NB4 (cell line): ENCODE measurements at places on chromosomes 1 and 21.

DNA sequence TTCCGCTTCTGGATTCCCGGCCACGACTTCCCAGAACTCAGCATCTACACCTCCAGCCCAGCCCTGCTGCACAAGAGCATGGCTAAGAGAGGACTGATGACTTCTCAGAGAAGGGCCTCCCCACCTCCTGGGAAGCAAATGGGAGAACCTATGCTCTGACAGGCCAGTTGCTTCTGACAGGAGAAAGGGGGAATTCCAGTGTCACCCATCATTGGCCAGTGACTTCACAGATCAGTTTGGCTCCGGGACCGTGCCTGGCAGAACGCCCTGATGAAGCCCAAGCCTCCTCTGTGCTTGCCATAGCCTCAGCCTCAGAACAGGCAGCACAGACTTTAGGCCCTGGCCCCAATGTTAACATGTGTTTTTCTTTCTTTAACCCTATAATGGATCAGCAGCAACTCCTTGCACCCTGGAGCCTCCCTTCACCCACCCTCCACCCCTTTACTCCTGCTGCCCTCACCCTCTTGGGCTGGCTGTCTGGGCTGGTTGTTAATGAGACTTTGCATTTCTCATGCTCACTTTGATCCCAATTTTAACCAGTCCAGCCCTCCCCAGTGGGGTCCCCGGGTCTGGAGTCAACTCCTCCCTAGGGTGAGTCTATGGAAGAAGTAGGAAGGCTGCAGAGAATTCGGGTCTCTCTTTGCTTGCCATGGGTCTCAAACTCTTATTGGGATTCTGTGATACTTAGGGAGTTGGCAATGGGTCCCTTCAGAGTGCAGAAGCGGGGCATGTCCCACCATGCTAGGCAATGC lies 42.7 kb upstream of the SLC30A1 start:
- no peak for DNase-seq

GRCh38 chr1:173255214-173255813 lies 48.2 kb upstream of the TNFSF4 start:
- DNase-seq, result peak; percentile 54

DNA sequence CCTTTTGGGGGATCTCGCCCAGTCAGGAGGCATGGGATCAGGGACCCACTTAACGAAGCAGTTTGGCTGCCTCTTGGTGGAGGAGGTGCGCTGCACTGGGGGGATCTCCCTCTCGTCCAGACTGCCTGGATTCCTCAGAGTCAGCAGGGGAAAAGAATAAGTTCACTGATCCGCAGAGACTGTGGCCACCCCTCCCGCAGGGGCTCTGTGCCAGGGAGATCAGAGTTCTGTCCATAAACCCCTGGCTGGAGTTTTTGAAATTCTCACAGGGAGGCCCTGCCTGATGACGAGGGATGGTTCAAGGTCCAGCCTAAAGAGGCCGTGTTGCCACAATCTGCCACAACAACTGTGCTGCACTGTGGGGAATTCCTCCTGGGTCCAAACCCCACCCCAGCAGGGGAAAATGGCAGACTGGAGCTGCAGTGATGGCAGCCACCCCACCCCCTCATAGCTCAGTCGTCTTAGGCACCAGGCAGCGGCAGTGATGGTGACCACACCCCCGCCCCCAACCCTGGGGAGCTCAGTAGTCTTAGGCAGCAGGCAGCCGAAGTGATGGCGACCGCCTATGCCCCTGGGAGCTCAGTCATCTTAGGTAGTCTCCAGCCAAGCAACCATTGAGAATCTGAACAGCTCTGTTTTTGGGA lies 273.8 kb upstream of the USP25 start:
- no peak for DNase-seq

- DNase-seq, result no peak
These were observed 56.2 kb downstream of the COL24A1 start for GRCh38 chr1:86100401-86100800.

- DNase-seq, result no peak
These were observed 114.8 kb downstream of the TYW3 start for GRCh38 chr1:74847715-74848114.

GRCh38 chr21:34602061-34602460 lies 12.9 kb downstream of the RCAN1 start:
- no peak for DNase-seq

- DNase-seq, result no peak
These were observed 27.8 kb downstream of the IGFN1 start for GRCh38 chr1:201218409-201218808.

GRCh38 chr1:67760030-67760821 lies 73.0 kb downstream of the GNG12 start:
- peak; percentile 52 for DNase-seq

- no peak for DNase-seq
These were observed 190.9 kb downstream of the NFIA start for GRCh38 chr1:61273167-61273705.

DNA sequence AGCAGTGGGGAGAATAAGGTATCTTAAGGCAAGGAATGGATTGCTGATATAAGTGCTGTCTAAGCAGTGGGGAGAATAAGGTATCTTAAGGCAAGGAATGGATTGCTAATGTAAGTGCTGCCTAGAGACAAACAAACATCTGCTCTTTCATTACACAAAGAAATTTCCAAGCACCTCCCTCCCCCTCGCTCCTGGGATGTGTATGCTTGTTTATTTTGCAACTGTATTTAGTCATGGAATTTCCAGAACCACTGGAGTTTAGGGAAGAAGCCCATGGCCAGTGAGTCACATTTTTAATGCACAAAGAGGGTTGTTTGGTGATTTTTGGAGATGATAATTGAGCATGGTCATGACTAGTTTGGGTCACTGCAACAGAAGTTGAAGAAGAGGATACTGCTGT lies 21.5 kb downstream of the PDPN start:
- no peak for DNase-seq

DNA sequence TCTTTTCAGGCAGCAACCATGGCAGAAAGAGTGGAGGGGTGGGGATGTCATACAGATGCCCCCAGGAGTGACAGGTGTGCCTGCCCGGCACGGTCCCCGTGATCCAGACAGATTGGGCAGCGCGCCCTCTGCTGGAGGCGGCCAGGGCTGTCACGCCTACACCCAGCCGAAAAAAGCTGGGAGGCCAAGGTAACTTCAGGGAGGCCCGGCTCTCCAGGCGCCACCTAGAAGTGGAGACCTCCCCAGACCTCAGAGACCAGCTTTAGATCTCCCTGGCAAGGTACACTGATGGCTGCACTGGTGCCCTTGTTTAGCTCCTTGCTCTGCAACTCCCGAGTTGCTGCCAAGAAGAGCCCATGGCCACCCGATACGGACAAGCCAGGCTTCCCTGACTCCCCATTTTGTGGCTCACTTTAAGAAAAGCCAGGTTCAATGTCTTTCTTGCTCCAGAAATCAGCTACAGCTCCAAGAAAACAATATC lies 6.6 kb downstream of the GOLT1A start:
- peak; percentile 42 for DNase-seq

DNA sequence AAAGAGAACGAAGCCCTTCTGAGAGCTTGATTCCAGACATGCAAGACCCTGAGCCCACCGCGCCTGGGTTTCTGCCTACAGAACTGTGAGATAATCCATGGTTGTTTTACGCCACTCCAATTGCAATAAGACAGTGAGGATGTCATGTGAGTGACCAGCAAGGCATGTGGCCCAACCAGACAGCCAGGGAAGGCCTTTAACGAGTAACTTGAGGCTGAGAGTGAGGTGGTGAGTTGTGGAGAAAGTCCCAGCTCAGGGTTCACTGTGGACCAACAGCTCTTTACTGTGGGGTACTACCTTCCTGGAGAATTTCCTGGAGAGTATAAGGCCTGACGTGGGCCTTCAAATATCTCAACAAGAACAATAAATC lies 153.9 kb downstream of the ETS2 start:
- no peak for DNase-seq

- DNase-seq, result peak; percentile 7
These were observed 137.3 kb downstream of the NAV1 start for GRCh38 chr1:201676197-201676596.

GRCh38 chr1:214842856-214843255 lies 239.7 kb upstream of the KCNK2 start:
- no peak for DNase-seq

DNA sequence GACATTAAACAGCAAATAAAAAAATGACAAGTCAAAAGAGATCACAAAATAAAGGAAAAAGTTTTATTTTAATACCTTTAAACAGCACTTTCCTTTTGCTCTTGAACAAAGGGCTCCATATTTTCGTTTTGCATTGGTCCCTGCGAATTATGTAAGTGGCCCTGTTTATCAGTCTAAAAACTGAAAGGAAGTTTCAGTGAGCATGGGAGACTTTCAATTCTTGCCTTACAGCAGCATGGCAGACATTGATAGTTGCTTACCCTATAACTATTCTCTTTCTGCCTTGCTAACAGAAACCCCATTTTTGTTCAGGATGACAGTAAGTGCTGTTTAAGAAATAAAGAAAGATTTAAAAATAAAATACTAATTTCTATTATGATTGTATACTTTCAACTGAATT lies 5.2 kb upstream of the SH3GLB1 start:
- DNase-seq, result no peak

GRCh38 chr1:58854576-58854975 lies 70.7 kb upstream of the JUN start:
- DNase-seq, result peak; percentile 64

DNA sequence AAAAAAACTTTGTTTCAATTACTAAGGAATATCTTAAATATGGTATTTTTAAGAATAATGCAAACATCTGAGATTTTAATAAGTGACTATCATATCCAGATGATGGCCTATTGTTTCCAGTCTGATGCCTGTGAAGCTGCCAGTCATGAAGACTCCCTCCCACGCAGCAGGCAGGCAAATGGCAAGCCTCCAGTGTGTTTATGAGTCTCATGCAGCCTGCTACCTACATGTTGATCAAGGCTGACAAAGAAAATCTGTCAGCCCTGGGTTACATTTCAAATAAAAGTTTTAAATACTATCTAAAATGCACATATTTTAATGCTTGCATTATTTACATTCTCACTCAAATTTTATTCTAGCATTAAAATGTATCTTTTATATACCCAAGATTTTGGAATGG lies 137.6 kb upstream of the RNPC3 start:
- peak; percentile 7 for DNase-seq

DNA sequence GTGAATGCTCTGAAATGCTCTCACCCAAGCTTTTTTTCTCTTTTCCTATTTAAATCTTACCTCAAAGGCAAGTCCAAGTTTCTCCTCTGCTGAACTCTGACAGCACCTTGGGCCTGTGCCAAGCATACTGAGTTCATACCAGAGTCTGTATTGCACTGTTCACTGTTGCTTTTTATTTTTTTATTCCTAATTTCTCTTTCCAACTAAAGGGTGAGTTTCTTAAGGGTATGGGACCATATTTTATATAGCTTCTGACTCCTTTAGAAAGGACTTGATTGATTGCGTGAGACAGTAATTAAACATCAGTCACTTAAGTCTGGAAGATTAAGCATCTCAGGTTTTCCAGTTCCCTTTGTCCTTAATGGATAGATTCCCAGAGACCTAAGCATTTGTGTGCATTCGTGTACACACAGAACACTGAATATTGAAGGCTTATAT lies 69.9 kb downstream of the CACHD1 start:
- no peak for DNase-seq

DNA sequence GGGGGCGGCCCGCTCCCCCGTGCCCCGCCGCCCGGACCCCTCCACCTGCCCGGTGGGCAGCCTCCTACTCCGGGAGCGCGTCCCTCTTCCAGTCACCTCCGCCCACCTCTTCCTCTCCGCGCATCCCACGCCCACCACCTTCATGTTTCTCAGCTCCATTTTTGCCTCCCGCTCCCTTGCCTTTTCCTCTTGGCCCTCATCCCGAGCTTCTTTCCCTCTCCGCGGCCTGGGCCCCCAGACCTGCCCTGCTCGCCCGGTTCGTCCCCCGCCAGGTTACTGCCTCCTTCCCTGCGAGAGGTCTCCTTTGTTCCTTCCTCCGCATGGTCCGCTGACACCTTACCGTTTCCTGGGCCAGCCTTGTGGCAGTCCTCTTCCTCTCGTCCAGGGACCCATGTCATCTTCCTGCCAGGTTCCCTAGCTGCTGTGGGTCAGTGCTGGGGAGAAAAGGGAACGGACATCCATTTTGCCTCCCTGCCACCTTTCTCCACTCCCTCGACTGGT lies 563 bp downstream of the QSOX1 start:
- peak; percentile 28 for DNase-seq

GRCh38 chr1:63651161-63651701 lies 58.0 kb downstream of the PGM1 start:
- no peak for DNase-seq

DNA sequence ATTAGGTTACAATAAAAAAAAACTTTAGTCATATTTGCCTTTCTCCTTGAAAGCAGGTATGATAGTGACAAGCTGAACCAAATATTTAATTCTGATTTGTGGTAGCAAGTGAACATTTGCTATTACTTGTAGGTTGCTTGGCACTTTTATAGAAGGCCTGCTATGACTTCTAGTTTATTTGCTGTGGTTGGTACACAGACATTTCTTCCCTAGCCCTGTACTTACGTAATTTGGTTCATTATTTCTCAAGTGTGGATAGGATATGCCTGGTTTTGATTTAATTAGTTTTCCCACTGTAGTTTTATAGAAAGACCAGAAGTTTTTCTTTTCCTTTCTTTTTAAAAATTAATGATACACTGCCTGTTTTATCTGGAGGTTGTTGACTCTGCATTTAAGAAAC lies 55.9 kb downstream of the PPP2R5A start:
- no peak for DNase-seq

- no peak for DNase-seq
These were observed 1.7 kb downstream of the SDC3 start for GRCh38 chr1:30906631-30907441.

DNA sequence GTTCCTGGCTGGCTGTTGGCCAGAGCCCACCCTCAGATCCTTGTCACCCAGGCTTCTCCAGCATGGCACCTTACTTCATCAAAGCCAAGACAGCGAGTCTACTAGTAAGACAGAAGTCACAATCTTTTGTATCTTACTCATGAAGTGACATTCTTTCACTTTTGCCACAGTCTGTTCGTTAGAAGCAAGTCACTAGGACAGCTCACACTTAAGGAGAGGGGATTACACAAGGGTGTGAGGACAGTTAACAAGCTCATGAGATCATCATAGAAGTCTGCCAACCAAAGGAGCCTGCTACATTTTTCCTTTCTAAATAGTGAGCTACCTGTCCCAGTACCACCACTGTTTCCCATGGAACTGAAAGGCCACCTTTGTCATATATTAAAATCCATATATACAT lies 61.5 kb downstream of the PACC1 start:
- DNase-seq, result peak; percentile 14

DNA sequence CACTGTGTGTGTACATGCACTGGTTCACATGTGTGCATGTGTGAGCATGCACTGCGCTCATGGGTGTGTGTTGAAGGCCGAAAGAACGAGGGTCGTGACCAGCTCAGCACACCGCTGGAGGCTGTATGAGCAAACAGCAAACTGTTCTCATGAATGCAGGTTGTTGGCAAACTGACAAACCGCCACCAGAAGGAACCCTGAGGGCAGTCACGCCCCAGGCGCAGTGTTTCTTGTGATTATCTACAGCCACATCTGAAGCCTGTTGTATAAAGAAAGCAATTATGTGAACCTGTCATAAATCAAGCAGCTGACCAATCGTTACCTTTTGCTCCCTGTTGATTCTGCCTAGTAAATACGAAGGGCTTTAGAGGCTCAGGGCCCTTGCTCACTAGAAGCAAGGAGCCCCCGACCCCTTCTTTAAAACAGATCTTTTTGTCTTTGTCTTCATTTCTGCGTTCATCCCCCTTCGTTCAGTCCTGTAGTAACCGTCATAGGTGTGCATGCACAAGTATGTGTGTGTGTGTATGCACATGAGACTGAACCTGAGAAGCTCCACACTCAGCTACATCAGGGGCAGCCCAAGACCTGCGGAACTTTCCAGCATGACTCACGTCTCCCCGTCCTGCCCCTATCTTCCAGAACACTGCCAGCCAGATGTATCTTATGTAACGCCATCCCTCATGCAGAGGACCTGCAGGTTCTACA lies 16.8 kb upstream of the RIPK4 start:
- DNase-seq, result no peak

- no peak for DNase-seq
These were observed 159.9 kb upstream of the HMCN1 start for GRCh38 chr1:185574139-185574875.
